ENCODE measurements at places on chromosomes 3 and 15.

DNA sequence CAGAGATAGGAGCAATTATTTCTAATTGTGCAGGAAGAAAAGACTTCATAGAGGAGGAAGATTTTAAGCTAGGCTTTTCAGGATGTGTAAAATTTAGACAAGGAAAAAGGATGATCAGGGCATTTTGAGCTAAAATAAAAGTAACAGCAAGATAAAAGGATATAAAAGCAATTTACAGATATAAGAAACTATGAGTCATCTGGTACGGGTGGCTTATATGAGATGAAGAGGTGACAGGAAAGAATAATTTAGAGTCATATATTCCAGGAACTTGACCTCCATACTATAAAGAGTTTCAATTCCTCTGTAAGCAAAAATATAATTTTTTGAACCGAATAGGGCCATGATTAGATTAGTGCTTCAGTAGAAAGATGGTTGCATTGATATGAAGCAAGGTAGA is 273.7 kb downstream of the RBMS3 start:
- H3K27me3 ChIP-seq = peaks cover 3% of the 10 kb centered on the region
- DNase-seq = no peak
- no peaks in the 10 kb centered on the region for H3K4me1 ChIP-seq
- no peaks in the 10 kb centered on the region for H3K36me3 ChIP-seq
- H3K27ac ChIP-seq = no peak overlapping the region

- no peak for DNase-seq
- no peaks in the 10 kb centered on the region for H3K27me3 ChIP-seq
- H3K36me3 ChIP-seq = no peaks in the 10 kb centered on the region
- H3K4me1 ChIP-seq = no peaks in the 10 kb centered on the region
- no peak overlapping the region for H3K4me3 ChIP-seq
- no peak overlapping the region for H3K27ac ChIP-seq
These were observed 1294.1 kb downstream of the NSUN3 start for GRCh38 chr3:95356764-95357501.

GRCh38 chr3:156630773-156631093 is 43.7 kb upstream of the TIPARP start:
- no peak overlapping the region for H3K4me3 ChIP-seq
- H3K36me3 ChIP-seq = no peaks in the 10 kb centered on the region
- no peak overlapping the region for H3K27ac ChIP-seq

GRCh38 chr15:31483053-31483985 is 156.7 kb downstream of the KLF13 start:
- peak; percentile 64 for DNase-seq
- H3K4me1 ChIP-seq = peaks cover 56% of the 10 kb centered on the region
- H3K27ac ChIP-seq = peak overlapping the region; percentile 96
- peaks cover 36% of the 10 kb centered on the region for H3K36me3 ChIP-seq
- H3K27me3 ChIP-seq = no peaks in the 10 kb centered on the region
- H3K4me3 ChIP-seq = peak overlapping the region; percentile 95

- H3K36me3 ChIP-seq = no peaks in the 10 kb centered on the region
- peak overlapping the region; percentile 18 for H3K27ac ChIP-seq
- no peaks in the 10 kb centered on the region for H3K27me3 ChIP-seq
- H3K4me1 ChIP-seq = no peaks in the 10 kb centered on the region
- DNase-seq = no peak
These were observed 152.0 kb upstream of the PEX5L start for GRCh38 chr3:180188512-180189309.

DNA sequence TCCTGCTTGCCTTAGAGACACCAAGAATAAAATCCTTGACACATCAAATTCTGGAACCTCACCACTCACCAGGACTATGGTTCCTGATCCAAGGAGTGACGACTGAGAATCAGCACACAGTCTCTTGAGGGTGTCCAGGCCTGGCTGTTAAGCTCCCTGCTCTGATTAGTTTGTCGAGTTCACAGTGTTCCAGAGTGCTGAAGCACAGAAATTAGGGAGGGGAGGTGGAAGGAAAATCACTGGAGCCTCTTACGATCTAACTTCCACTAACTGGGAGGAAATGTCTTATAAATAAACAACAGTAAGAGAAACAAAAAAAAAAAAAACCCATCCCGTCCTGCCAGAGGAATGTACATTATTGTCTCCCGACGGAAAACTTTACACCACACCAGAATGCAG is 330.2 kb downstream of the TIGIT start:
- H3K27me3 ChIP-seq = no peaks in the 10 kb centered on the region
- no peak for DNase-seq
- no peaks in the 10 kb centered on the region for H3K36me3 ChIP-seq

DNA sequence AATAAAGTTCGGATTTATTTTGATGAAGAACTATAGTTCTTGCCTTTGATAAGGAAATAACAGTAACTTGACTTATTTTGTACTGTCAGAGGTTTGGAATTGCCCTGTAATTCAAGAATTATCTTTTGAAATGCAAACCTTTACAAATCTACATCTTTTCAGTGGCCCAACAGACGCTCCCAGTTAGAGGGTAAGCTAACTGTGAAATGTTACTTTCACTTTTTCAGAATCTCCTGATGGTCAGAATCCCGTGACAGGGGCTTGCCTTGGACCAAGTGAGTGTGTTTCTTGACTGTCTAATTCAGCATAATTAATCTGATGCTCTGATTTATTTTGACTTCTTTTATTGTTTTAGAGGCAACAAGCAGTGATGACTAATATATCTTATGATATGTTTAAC is 262.5 kb downstream of the PLOD2 start:
- H3K27ac ChIP-seq = no peak overlapping the region
- no peak overlapping the region for H3K4me3 ChIP-seq
- DNase-seq = no peak
- H3K27me3 ChIP-seq = no peaks in the 10 kb centered on the region

DNA sequence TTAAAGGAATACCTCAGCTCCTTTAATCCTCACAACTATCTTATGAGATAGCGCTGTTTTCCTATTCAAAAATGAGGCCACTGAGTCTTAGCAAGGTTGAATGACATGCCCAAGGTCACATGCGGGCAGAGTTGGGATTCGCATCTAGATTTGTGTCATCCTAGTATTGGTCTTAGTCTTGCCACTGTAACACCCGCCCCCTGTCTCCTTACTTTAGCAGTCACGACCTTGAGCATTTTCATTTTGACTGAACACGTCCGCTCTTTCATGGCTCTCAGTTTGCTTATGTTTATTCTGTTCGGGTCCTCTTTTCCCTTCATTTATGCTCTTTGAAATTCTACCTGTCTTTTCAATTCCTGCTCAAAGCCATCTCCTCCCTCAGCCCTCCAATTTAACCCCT is 112.5 kb upstream of the CADPS start:
- no peak overlapping the region for H3K4me3 ChIP-seq
- H3K27me3 ChIP-seq = no peaks in the 10 kb centered on the region
- no peaks in the 10 kb centered on the region for H3K4me1 ChIP-seq
- no peak overlapping the region for H3K27ac ChIP-seq
- DNase-seq = no peak
- H3K36me3 ChIP-seq = no peaks in the 10 kb centered on the region

DNA sequence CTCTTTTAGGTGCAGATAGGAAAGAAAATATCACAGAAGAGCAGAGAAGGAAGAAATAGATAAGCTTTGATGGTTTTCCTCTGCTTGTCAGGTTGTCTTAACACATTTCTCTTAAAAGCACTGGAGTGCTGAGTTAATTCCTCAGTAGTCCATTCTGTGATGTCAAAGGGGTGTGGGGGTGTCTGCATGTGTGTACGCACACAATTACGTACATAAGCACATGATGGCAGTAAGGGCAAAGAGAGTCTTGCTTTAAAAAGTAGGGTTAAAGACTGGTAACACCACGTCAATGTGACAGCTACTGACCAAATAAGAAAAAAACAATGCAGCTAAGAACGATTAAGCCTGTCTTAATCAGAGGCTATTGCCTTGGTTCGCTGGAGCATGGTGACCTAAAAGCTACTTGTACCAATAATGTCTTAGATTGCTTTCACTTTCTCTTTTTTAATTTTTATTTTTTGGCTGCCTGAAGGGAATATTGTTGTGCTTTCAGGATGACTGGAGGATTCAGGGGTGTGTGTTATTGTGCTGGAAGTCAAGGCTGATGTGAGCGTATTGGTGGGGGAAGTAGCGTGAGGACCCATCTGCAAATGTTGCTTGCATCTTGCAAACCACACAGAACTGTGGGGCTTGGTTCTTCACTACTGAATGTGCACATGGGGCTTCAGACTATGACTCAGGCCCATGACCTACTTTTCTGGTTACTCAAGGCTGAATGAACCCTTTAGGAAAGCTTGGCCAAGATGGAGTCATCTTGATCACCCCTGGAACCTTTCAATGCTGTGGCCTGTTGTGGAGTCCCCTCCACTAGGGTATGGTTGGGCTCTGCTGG is 417.8 kb upstream of the TPM1 start:
- H3K36me3 ChIP-seq = no peaks in the 10 kb centered on the region
- H3K4me3 ChIP-seq = no peak overlapping the region
- H3K4me1 ChIP-seq = no peaks in the 10 kb centered on the region

DNA sequence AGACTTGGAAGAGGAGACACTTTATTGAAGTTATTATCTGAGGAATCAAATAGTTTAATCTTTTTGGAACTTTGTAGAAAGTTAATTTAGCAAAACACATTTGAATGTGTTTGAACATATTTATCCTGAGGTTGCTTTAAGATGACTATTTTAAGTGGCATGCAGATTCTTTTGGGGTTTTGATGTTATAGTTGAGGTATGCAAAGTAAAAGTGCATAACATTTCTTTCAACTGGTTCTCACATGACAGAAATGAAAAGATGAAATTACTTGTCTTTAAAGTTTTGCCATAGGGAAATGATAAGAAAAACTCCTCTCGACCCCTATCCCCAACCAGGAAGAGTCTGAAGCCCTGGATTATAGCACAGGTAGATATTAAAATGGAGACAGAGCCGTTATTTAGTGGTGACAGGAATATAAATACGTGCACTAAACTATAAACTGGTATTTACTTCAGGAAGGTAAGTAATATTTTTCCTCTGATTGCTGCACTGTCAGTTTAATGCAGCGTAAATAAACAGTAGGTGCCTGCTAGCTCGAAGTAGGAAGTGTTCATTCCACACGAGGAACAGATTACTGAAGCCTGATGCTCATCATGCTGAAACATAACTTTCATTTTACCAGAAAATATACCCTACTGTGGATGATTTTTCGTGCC is 15.1 kb upstream of the SATB1 start:
- peak overlapping the region; percentile 83 for H3K4me3 ChIP-seq
- peak overlapping the region; percentile 92 for H3K27ac ChIP-seq
- H3K4me1 ChIP-seq = peaks cover 38% of the 10 kb centered on the region
- no peak for DNase-seq

DNA sequence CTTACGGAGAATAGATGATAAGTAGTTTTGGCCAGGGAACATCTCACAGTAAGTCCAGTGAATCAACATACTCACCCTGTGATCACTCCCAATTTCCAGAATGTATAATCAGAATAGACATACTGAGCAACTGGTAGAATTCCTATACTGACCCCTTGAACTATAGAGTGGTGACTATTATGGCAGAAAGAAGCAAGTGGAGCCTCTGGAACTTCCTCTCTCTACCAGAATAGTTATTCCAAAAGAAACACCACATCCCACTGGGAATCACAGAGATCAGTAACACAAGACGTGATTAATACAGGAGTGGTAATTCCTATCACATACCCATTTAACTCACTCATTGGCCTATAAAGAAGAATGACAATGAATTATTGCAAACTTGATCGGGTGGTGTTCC is 50.1 kb upstream of the TRIM42 start:
- H3K4me3 ChIP-seq = no peak overlapping the region
- H3K27ac ChIP-seq = no peak overlapping the region
- H3K36me3 ChIP-seq = no peaks in the 10 kb centered on the region
- peaks cover 3% of the 10 kb centered on the region for H3K27me3 ChIP-seq
- H3K4me1 ChIP-seq = no peaks in the 10 kb centered on the region
- no peak for DNase-seq

DNA sequence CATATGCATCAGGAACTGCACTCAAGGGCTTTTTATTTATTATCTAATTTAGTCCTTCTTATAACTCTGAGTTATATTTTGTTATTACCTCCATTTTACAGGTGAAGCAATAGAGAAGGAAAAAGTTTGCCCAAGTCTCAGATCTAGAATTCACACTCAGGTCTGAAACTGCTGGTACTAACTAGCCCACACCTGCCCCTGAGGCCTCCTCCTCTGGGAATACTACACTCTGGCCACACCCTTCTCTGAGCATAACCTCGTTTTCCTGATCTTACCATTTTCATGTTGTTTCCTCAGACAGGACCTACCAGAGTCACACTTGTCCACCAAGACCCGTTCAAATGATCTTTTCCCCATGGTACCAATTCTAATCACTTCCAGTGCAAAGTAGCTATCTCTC is 94.1 kb upstream of the CHRM5 start:
- H3K4me3 ChIP-seq = no peak overlapping the region
- H3K36me3 ChIP-seq = no peaks in the 10 kb centered on the region
- no peak for DNase-seq

DNA sequence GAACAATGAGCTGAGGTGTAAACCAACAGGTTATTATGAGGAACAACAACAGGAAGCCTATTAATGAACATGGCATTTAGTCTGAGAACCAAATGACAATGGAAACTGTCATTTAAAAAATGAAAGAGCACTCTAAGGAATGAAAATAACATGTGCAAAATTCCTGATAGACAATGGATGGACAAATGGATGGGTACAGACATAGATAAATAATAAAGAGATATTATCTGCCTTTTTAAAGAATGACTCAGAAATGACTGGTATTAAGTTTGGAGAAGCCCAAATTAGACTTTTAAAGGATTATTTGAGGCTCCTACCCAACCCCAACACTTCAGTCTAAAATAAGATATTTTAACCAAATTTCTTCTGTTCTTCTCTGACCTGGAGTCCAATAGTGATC is 650.5 kb upstream of the ZNF385D start:
- H3K27ac ChIP-seq = no peak overlapping the region
- no peak overlapping the region for H3K4me3 ChIP-seq
- no peaks in the 10 kb centered on the region for H3K36me3 ChIP-seq
- H3K27me3 ChIP-seq = no peaks in the 10 kb centered on the region
- no peak for DNase-seq
- H3K4me1 ChIP-seq = no peaks in the 10 kb centered on the region

DNA sequence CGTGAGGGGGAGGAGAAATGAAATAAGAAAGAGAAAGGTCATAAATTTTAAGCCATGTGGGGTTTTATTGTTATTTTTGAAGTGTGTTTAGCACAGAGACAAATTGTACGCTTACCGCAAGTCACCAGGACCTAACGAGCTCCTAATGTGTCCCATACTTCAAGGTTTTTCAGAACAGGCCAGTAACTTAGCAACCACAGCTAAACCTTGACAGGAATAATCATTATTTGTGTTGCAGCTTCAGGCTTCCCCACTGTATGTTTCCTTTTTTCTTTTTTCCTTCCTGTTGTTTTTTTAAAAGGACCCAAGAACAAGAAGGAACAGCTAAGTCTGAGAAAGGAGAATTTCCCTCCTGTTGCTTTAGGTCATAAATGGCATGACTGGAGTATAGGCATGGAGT is 160.8 kb downstream of the TUSC7 start:
- H3K4me1 ChIP-seq = no peaks in the 10 kb centered on the region
- no peaks in the 10 kb centered on the region for H3K27me3 ChIP-seq
- no peak for DNase-seq
- H3K4me3 ChIP-seq = no peak overlapping the region
- H3K27ac ChIP-seq = no peak overlapping the region

Measured in T-helper 2 cell treated with Interferon-gamma antibody and Interleukin-4, amounts not matched to agents 5 μg/mL and 100 μg/mL, for 36 hours (primary cell).